Dermis microvascular lymphatic vessel endothelial cell (primary cell): ENCODE measurements at places on chromosomes 4 and X.

DNA sequence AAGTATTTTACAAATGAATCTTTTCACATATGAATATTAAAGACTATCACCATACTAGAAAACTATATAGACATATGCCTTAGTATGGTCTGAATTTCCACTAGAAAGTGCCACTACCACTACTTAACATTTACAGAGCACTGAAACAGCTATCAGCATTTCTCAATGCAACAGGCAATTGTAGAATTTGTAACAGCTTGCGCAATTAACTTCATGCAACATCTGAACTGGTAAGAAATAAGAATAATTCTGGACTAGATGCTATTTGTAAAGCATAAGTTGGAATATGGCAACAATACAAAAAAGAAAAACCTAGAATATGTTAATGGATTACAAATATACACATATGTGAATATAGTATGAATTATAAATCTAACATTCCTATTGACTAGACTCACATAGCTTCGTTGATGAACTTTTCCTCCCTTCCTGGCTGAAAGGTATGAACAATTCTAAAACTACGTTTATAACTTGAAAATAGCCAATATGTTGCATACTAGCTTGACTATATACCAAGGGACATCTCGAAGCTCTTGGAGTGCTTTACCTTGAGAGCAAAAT, 82.0 kb downstream of the ATP8A1 start:
- no peak for DNase-seq

DNA sequence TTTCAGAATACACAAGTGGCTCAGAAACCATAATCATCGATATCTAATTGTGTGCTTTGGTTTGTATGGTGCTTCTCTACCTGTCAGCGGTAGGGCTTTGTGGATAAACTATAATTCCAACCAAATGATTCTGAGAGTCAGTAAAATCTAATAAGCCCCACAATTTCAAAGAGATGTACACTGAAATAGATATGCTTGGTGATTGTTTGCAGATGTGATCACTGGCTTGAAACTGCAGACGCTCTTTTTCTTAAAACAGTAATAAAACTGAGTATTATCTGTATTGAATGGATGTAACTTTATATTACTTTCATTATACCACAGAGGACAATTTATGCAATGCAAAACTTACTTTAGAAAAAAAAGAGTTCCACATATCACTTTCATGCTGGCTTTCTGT, 198.8 kb upstream of the ANXA10 start:
- DNase-seq, result no peak

GRCh38 chr4:58940167-58940566, 1830.0 kb upstream of the IGFBP7 start:
- DNase-seq, result no peak

DNA sequence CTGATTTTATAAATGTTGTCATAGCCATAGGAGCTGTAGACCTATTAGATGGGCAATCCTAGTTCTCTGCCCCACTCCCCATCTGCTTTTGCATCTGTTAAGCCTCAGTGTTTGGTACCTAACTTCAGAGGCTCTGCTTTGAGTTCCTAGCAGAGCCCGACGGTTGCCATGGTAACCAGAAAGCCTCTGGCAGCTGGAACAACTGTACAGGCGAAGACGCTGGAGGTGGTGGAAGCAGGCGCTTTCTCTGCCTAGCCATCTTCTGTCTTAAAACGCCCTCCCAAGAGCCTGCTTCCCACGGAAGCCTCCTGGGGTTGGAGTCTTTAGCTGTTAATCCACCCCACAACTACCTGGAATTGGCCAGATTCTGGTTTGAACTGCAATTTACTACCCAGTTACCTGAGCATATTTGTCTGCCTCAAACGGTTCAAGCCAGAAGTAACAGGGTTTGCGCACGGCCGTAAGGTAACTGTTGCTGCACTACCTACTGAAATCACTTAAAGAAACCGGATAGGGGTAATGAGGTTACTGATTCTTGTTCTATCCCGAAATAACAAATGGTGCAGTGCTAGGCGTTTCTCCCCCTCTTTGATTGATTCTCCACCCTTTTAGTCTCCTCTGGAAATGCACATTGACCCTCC, 1.0 kb upstream of the GABRG1 start:
- DNase-seq, result no peak

- DNase-seq, result no peak
Measured at GRCh38 chr4:163726641-163727040, 232.2 kb downstream of the TMA16 start.

DNA sequence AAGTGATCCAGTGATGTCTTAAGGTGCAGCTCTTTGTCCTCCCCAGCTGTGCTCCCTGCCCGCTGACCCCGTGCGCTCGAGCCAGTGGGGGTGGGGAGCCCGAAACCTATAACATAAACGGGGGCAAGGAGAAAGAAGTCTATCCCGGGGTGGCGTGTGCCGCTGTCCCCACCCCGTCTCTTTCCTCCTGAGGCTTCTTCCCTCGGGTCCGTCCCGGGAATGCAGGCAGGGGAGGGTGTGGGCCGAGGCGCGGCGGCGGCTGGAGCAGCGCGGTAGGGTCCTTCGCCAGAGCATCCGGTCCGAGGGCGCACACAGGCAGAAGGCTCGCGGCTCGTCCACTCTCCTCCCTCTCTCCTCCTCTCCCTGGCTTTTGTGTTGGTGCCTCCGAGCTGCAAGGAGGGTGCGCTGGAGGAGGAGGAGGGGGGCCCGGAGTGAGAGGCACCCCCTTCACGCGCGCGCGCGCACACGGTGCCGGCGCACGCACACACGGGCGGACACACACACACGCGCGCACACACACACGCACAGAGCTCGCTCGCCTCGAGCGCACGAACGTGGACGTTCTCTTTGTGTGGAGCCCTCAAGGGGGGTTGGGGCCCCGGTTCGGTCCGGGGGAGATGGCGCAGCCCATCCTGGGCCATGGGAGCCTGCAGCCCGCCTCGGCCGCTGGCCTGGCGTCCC, at the start of gene RAB33A:
TSS of gene RAB33A (plus strand) at position 517 of the 681 bp plus-strand sequence. CDS start at position 618, 101 bp downstream.
- DNase-seq, result no peak

GRCh38 chr4:139234253-139234652, 45.8 kb downstream of the MGARP start:
- DNase-seq, result no peak

DNA sequence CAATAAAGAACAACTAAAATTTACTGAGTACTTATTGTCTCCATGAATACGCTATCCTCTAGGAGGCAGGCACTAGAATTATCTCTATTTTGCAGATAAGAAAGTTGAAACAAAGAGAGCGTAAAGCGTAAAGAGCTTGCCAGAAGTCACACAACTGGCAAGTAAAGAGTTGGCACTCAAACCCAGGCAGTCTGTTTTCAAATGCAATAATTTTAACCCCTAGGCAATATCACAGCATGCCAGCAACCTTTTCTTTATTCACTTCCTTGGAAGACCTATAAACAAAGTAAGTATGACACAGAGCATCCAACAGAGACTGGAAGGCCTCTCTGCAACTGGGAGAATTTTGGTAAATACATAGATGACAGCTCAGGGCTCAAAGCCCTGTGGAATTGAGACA, 23.2 kb upstream of the AMELX start:
- DNase-seq, result no peak

DNA sequence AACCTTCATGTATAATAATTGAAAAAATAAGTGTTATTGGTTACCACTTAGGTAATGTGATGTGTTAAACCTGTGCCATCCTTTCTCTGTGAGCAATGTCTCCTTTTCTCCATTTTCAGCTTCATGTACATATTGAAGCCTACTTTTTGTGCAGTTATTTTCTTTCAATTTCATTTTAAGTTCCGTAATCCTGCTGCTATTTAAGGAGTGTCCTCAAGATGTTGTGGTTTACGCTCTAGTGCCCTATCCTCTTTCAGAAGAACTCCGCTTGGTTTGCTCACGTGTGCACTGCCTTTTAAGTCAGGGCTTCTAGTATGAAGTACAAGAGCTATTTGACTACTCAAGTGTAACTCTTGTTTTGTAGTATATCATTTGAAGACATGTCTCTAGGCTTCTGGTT, 2253.2 kb upstream of the TENM3 start:
- DNase-seq, result no peak

GRCh38 chrX:68807818-68808217, 21.0 kb upstream of the EFNB1 start:
- DNase-seq, result no peak

GRCh38 chr4:114386637-114387233, 211.9 kb upstream of the UGT8 start:
- peak; percentile 59 for DNase-seq

DNA sequence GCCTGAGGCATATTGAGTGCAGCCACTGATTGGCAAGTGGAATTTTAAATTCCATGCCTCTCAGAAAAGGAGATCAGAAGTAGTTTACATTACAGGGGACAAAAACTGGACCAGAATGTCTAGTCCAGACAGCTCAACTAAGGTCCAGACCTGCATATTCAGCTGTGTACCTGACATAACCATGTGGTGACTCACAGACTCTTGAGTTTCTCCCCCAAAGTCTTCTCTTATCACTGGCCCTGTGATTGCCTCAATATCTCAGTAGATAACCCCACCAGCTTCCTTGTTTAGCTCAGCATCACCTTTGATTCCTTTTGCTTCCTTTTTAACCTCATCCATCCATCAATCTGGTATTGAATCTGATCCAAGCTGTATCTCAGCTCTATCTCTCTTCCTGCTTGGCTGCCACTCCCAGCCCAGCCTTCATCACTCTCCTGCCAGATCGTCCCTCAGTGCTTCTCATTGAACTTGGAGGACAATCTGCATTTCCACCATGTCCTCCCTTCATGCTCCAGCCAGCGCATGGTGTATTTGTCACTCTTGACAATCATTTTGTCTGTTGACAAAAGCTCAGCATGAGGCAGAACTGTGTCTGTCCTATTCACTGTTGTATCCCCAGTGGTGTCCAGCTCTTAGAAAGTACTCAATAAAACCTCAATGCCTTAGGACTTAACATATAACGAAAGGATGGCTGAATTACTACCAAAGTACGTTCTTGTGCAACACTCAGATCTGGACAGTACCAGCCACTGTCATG, 27.8 kb upstream of the SLC2A9 start:
- DNase-seq, result no peak

DNA sequence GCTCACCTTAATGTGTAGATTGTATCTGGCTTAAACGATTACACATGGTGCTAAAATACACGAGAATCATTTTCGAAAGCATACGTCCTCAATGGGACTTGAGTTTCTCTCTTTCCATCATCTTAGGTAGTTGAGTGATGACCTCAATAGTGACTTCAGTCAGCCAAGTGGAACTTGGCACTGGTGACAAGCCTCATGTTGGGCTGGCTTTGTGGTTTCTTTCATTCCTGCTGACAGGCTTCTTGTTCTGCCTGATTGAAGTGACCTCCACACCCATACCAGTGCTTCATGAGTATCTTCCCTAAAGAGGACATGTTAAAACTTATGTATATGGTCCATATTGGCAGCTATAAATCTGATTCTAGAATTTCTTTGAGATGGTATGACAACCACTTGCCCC, 159.1 kb upstream of the WDR1 start:
- DNase-seq, result no peak

- DNase-seq, result no peak
Measured at GRCh38 chr4:87052615-87053014, 117.8 kb downstream of the AFF1 start.

DNA sequence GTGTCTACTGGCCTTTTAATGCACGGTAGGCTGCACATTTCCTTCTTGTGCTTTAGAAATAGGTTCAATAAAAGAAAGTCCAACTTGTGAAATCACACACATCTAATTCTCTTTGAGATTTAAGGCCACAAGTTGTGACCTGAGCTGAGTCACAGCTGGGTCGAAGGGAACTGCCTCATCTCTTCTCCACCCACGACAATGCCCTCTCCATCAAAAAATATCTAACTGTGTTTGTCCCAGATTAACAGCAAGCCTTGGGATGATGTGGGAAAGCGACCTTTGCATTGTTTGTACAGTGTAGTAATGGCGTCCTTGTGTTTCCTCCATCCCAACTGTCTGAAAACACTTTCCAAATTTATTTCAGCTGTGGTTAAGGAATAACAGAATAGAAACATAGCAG, 168.9 kb downstream of the AMELX start:
- peak; percentile 83 for DNase-seq

GRCh38 chr4:20262221-20262620, 10.5 kb downstream of the SLIT2 start:
- no peak for DNase-seq

- no peak for DNase-seq
Measured at GRCh38 chr4:61886131-61886530, 686.0 kb downstream of the ADGRL3 start.
